ENCODE measurements at places on chromosomes 6 and 20.

DNA sequence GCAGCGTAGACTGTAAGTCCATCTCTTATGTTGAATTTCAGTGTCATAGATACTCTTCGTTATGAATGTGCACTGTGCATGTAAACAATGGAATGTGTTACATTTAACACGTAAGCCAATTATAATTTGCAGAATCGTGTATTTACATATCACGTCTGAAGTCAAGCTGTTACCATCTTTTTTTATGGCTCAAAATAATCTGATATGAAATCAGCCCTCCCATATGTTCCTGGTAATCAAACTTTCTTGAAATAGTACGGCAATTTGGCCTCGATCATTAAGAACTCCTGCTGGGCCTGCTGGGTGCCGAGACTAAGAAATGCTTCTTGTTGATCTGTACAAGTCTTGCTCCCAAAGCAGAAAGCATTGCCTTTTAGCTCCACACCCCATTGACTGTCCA is 89.6 kb upstream of the DOK5 start:
- H3K4me1 ChIP-seq = no peaks in the 10 kb centered on the region
- no peaks in the 10 kb centered on the region for H3K36me3 ChIP-seq
- H3K4me3 ChIP-seq = no peak overlapping the region
- no peak for DNase-seq
- no peak overlapping the region for H3K27ac ChIP-seq
- no peaks in the 10 kb centered on the region for H3K27me3 ChIP-seq

GRCh38 chr20:32205110-32205842 is 2.3 kb downstream of the PLAGL2 start:
- DNase-seq = no peak
- no peaks in the 10 kb centered on the region for H3K36me3 ChIP-seq
- peaks cover 3% of the 10 kb centered on the region for H3K4me1 ChIP-seq
- peak overlapping the region; percentile 6 for H3K27ac ChIP-seq
- no peak overlapping the region for H3K4me3 ChIP-seq

DNA sequence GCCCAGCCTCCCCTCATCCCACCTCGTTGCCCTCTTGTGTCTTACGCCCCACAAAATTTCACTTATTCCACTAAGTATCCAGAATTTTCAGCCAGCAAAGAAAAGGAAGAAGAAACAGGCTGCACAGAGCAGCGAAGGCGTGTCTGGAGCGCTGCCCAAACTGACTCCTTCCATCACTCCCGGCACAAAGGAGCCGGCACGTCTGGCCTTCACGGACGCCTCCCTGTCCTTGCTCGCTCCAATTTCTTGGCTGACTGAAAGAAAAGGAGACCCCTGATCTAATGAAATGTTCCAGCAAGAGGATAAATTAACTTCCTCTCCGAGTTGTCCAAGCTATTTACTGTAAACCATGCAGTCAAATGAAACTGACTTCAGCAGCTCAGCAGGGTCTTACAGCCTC is 152.3 kb upstream of the CDH4 start:
- no peaks in the 10 kb centered on the region for H3K36me3 ChIP-seq
- H3K27me3 ChIP-seq = no peaks in the 10 kb centered on the region
- H3K4me1 ChIP-seq = no peaks in the 10 kb centered on the region
- no peak overlapping the region for H3K27ac ChIP-seq

DNA sequence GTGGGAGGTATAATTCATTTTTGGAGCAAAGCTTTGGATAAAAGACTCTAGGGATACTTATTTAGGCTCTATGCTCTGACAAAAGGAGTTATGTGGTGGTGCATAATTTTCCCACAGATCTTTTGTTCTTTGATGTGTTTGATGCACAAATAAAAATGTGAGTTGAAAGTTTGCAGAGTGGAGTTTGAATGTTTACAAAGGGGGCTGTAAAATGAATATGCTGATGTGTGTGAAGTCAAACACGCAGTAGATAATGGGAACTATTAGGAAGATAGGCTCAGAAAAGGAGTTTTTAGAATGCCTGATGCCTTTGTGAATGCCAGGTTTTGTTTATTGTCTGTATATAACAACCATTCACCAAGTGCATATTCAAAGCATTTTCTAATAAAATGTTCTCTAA is 545.0 kb upstream of the EPHA7 start:
- no peaks in the 10 kb centered on the region for H3K36me3 ChIP-seq
- H3K4me3 ChIP-seq = no peak overlapping the region
- no peaks in the 10 kb centered on the region for H3K4me1 ChIP-seq
- H3K27me3 ChIP-seq = no peaks in the 10 kb centered on the region
